Stimulated activated CD8-positive, alpha-beta memory T cell treated with anti-CD3 and anti-CD28 coated beads, Interleukin-4, amount 100 ng/mL, for 1 hour (primary cell): ENCODE measurements at places on chromosomes 1 and 21.
A peak's percentile ranks its signal among the peaks of the same experiment; 100 is the strongest.

GRCh38 chr1:168959382-168959781, 147.1 kb upstream of the ATP1B1 start:
- no peak for DNase-seq

GRCh38 chr1:50139339-50140181, 30.8 kb downstream of the ELAVL4 start:
- DNase-seq: no peak

GRCh38 chr1:239388578-239388977, 2.2 kb downstream of the CHRM3 start:
- no peak for DNase-seq

- DNase-seq: no peak
Observed at GRCh38 chr1:93585059-93585966, 96.3 kb downstream of the BCAR3 start.

DNA sequence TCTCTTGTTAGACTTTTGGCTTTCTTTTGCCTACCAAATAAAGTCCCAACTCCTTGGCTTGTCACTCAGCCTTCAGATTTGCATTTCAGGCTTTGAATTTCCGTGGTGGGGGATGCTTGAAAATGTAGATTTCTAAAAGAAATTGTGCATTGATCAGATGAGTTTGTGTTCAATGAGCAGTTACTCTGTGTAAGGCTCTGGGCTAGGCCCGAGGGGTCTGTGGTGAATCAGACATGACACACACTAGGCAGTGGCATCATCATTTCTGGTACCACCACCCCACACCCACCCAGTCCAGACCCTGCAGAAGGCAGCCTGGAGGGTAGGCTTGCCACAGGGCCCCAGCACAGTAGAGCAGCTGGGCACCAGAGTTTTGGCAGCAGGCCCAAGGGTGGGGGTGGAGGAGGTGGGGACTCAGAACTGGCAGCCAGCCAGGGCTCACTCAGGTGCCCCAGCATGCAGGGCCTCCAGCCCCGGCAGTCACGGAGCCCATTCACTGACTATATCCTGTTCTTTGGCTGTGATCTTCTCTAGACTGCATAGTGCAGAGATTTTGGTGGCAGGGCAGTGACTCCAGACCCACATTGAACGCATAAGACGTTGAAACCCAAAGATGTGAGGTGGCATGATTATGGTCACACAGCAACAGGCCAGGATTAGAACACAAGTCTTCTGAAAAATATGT, 97.2 kb upstream of the ARTN start:
- peak; percentile 50 for DNase-seq

- DNase-seq: no peak
Observed at GRCh38 chr1:181676269-181676668, 193.0 kb downstream of the CACNA1E start.

DNA sequence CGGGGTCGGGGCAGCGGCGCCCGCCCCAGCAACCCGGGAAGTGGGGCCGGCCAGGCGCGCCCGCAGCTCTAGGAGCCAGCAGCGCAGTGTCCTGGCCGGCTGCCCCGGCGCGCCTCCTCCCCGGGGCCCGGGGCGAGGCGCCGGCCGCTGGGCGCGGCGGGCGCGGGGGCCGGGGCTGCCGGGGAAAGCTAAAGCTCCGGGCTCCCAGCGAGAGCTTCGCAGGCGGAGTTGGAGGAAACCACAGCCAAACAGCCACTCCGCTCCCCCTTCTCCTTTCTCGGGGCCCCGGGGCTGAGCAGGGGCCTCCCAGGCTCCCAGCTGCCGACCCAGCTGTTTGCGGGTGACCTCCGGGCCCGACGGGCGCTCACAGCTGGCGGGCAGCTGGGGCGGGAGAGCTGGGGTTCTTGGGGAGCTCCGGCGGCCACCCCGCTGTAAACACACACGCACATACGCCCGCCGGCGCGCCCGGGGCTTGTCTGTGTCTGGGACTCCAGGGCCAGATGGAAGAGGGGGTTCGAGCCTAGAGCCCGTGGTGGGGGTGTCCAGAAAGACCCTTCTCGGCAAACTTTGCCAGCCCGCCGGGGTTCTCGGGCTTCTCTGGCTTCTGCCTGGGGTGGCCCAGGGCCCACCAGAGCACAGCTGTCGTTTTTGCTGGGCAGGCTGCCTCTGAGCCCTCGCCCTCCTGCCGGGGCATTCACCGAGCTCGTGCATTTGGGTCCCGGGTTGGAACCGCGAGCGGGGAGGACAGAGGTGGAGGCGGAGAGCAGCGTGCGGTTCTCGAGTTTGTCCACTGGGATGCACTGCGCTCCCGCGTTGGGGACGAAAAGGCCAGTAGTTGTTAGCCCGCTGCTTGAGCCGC, 1.5 kb downstream of the AJAP1 start:
- DNase-seq: no peak

DNA sequence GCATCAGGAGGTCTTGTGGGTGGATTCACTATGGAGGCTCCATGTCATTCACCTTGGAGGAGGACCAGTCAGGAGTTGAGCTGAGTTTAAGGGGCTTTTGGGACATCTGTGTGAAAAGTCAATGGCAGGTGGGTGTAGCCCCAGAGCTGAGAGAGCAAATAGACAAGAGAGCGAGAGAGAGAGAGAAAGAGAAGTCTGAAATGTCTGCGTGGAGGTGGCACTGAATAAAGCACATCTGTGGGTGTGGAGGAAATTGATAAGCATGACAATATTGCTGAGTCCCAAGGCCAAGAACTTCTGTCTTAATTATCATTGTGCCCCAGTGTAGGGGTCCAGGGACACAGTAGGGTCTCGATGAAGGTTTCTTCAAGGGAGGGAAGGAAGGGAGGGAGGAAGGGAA, 79.5 kb upstream of the VAMP3 start:
- no peak for DNase-seq

- DNase-seq: no peak
Observed at GRCh38 chr1:65704318-65704717, 88.4 kb upstream of the PDE4B start.

DNA sequence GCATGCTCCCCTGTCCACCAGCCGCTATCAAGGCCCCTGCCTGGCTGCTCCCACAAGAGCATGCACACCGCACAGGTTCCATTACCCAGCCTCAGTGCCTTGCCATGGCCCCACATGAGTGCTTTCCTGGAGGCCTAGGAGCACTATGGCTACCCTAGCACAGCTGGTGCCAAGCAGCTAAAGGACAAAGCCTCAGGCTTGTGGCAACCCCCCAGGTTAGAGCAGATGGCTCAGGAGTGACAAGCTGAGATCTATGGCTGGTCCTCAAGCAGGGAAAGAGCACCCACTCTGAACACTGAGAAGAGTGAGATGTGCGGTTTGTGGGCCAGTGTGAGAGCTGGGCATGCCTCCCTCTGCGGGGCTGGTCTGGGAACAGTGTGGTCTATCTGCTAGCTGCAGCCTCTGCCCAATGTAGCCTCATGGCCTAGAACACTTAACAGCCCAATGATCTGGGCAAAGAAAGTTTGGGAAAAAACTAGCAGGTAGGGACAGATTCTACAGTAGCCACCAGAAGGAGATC, 129.8 kb downstream of the VAV3 start:
- no peak for DNase-seq

GRCh38 chr1:233975486-233975885, 71.0 kb downstream of the SLC35F3 start:
- DNase-seq: no peak

DNA sequence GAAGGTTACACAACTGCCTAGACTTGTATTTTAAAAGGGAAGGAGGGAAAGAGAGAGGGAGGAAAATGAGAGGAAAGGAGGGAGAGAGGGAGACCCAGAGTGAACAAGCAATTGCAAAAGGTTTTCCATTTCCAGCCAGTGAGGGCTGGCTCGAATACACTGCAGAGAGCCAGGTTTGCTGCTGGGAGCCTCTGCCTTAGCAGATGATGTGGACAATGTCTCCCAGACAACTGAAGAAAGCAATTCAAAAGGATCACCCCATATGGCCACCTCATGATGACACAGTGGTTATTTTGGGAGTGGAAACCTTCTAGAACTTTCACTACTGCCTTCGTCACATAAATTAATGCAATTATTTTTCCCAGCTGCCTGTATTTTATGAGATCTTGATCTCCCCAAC, 86.4 kb downstream of the BCAR3 start:
- no peak for DNase-seq

- no peak for DNase-seq
Observed at GRCh38 chr1:59143133-59143487, 153.8 kb upstream of the FGGY start.

GRCh38 chr1:206972728-206973127, 2.5 kb upstream of the FCAMR start:
- DNase-seq: no peak

GRCh38 chr1:181043025-181043888, 9.5 kb downstream of the MR1 start:
- DNase-seq: no peak

- no peak for DNase-seq
Observed at GRCh38 chr1:8816831-8817411, 519 bp downstream of the RERE start.

GRCh38 chr1:170175484-170175883, 29.7 kb downstream of the NTMT2 start:
- no peak for DNase-seq

- DNase-seq: no peak
Observed at GRCh38 chr21:46136739-46137349, 18.5 kb downstream of the FTCD start.

DNA sequence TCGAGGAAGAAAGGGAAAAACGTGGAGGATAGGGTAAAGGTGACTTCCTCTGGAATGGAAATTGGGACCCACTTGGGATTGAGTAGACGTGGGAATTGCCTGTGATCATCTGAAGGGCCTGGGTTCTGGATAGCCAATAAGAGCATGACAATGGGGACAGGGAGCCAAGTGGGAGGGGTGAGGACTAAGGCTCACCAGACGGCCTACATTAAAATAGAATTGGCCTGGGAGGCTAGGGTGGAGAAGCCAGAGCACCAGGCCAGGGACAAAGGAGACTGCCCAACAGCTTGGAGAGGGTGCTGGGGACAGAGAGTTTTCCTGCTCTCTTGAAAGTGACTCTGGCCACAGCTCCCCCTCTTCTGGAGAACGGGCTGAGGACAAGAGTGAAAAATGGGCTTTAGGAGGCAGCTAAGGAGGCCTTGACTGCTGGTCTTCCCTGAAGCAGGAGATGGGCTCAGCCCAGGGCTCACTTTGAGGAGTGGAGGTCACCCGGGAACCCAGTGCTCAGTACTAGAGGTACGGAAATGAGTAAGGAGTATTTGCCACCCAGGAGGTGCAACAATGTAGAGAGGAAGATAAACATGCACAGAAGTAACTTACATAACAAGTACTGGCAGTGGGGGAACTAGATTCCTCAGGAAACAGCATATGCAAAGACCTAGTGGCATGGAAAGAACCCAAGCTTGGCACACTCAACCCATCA, 18.8 kb downstream of the INKA2 start:
- DNase-seq: no peak

- no peak for DNase-seq
Observed at GRCh38 chr1:48462716-48463302, 9.2 kb downstream of the SPATA6 start.

- no peak for DNase-seq
Observed at GRCh38 chr1:33180226-33180910, 1.5 kb downstream of the TRIM62 start.

DNA sequence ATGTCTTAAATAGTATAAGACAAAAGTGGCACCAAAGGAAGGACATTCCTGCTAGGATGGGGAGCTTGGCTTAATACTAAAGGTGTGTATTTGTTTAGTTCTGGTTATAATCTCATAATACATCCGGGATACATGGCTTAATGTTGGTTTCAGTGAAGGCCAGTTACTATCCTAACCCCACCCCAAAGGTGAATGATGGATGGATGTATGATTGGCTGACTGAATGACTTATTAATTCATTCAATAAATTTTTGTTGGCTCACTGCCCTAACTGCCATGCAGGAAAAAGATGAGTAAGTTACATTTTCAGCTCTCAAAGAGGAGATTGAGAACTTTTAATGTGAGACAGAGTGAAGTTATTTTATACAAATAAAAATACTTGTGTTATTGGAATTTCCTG, 52.2 kb downstream of the PHACTR4 start:
- no peak for DNase-seq

DNA sequence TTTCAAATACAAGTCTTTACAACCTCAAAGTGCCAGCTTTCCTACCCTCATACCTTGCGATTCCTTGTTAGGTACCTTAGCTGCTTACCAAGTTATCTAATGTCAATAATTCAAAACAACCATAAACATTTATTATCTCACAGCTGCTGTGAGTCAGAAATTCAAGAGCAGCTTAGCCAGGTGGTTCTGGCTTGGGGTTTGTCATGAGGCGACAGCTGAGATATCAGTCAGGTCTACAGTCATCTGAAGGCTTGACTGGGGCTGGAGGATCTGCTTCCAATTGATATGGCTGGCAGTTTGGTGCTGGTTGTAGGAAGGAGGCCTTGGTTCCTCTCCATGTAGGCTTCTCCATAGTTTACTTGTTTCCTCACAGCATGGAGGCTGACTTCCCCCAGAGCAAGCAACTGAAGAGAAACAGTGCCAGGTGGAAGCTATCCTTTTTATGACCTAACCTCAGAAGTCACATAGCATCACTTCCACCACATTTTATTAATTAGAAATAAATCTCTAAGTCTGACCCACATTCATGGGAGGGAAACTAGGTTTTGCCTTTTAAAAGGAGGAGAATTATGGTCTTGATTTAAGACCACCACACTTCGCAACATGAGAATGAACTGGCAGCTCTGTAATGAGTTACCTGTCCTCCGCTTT, 103.3 kb upstream of the FGGY start:
- DNase-seq: no peak

- no peak for DNase-seq
Observed at GRCh38 chr1:24294716-24295371, 24.3 kb upstream of the GRHL3 start.

- DNase-seq: no peak
Observed at GRCh38 chr1:46204406-46204742, 1.2 kb downstream of the LURAP1 start.

GRCh38 chr1:228989992-228990827, 254.9 kb downstream of the RHOU start:
- DNase-seq: no peak

DNA sequence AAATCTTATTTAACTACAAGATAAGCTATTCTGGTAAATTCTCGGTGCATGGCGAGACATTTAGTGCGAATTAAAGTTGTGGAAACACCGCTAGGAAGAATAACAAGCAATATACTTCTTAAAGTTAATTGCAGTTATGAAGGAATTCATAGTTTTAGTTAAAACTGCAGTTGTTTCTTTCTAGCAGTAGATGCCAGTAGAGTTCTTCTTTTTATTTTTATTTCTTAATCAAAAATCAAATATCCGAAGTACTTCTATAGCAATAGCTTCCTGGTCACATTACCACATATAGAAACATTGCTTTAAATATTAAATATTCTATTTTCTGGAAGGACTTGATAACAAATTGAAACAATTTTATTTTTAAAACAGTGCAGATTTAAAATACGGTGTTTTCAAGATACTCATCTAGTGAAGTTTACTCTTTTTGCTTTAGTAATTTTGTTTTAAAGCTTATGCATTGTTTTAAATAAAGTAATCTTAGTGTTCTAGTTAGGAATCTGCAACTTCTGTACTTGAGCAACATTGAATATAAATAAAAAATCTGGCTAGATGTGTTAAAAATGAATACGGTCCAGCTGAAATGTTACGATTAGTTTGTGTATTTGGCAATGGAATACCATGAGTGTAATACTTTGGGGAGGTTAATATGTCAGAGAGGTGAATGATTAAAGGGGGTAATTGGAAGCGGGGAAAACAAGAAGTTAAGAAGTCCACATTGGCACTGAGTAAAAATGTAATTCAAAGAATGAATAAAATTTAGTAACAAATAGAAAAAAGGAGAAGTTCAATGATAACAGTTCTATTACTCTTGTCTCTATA, 2.7 kb upstream of the PRKACB start:
- no peak for DNase-seq
